Stimulated activated CD8-positive, alpha-beta memory T cell treated with anti-CD3 and anti-CD28 coated beads, Interleukin-15, amount 100 ng/mL, for 4 hours (primary cell): ENCODE measurements at places on chromosomes 4 and X.

GRCh38 chr4:95672811-95673210 is 124.0 kb upstream of the UNC5C start:
- DNase-seq = no peak

DNA sequence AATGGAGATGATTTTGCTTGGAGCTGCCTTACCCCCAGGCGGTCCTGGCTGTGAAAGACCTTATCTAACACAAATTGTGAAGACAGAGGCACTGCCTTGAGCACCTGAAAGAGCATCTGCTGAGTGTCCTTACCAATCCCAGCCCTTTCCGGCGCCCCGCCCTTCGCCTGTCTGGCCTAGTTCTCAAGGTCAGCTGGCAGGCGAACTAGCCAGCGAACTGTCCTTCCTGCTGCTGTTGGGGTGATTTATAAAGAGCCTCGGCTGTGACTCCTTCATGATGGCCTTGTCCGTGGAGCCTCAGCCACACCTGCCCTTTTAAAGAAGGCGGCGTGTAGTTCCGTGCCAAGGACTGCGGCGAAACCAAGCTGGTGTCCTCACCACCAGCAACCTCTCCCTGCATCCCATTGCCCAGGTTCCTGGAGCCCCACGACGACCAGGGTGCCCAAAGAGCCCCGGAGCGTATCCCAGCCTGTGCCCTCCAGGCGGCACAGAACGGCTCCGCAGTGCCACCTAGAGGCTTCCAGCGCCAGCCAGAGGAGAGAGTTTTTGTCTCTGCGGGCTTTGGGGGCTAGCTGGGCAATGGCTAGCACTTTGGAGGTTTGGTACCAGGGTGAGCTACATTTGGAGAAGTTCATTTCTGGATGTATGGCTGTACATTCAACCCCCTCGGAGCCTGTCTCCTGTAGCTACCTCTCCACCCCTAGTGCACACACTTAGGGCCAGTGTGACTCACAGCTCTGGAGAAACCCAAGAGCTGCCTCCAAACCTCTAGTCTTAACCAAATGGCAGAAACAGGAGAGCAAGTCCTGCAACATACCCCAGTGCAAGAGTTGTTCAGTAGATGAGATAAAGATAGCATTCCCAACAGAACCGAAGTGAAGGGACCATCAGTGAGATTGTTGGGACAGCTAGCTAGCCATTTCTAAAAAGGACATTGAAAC is 36.8 kb upstream of the VMA21 start:
- peak; percentile 3 for DNase-seq

- DNase-seq = no peak
Observed at GRCh38 chr4:26670903-26671537, 87.1 kb downstream of the TBC1D19 start.

DNA sequence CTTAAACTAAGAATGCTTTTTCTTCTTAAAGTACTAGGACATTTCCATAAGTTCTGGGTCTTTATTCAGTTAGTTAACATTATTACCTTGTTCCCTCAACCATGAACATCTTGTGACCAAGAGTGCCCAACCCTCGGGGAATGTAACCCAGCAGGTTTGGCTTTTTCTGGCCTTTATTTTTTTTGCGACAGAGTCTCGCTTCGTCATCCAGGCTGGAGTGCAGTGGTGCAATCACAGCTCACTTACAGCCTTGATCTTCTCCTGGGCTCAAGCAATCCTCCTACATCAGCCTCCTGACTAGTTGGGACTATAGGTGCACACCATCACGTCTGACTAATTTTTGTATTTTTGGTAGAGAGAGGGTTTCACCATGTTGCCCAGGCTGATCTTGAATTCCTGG is 65.1 kb downstream of the USP11 start:
- DNase-seq = no peak

GRCh38 chrX:87140800-87141483 is 376.7 kb upstream of the KLHL4 start:
- no peak for DNase-seq
